Esophagus squamous epithelium (tissue), 5 donors: ENCODE measurements at places on chromosomes 12 and 14.

DNA sequence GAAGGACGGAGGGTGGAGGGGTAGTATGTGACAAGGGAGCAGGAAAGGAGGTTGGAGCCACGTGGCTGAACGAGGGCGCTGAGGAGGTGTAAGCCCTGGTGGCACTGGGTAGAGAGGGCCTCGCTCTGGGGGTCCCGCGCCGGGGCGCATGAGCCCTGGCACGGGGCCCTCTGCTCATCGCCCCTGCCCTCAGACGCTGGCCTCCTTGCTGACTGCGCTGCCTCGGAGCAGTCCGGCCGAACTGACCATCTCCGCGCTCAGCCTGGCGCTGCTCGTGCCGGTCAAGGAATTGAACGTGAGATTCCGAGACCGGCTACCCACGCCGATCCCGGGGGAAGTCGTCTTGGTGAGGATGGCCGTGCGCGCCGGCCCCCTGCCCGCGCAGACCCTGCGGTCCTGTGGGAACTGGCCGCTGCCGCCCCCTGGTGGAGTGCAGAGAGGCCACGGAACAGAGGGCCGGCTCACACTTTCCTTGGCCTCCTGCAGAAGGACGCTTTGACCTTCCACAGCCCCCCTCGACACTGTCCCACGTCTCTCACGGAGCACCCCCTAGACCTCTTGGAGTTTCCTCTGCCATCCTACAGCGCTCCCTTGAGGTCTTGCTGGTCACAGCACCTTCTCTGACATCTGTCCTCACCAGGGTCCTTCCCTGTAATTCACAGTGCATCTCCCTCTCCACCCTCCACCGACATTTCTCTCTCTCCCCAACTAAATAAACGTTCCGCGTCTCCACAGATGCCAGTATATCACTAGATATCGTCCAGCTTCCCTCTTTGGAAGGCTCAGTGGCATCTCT, 10.5 kb downstream of the ARHGEF25 start:
- DNase-seq = no peak

GRCh38 chr12:104858611-104859543, 99.2 kb downstream of the SLC41A2 start:
- no peak for DNase-seq

DNA sequence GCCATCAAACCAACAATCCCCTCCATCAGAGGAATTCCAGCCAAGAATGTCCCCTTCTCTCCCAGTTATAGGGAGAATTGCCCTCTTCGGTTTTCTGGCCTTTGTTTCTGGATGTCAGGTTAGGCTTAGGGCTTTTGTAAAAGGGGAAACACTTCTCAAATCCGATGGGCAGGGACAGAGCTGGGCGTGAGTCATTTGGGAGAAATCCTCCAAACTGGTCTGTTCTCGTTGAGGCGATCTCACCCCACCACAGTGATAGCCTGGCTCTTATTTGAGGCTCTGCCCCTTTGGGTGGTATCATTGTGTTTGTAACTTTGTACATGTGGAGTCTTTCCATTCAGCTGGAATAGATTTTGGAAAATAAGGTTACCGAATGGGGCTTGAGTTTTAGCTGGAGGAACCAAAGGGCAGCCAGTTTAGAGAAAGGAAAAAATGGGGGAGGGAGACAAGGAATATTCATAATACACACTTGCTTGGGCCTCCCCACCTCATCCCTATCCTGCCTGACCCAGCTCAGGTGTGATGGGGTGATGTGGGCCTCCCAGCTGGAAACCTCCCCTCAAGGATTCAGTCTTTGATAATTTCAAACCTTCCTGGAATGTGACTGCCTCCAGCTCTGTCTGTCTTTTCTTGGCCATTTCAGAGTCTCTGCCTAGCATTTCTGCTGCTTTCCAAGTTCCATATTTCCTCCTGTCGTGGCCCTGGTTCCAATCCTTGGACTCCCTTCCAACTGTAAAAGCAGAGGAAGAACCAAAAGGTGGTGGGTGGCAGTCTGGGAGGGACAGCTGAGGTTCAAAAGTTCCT, 7.5 kb downstream of the HOXC4 start:
- no peak for DNase-seq

GRCh38 chr14:103142721-103143302, 19.6 kb downstream of the TNFAIP2 start:
- no peak for DNase-seq

DNA sequence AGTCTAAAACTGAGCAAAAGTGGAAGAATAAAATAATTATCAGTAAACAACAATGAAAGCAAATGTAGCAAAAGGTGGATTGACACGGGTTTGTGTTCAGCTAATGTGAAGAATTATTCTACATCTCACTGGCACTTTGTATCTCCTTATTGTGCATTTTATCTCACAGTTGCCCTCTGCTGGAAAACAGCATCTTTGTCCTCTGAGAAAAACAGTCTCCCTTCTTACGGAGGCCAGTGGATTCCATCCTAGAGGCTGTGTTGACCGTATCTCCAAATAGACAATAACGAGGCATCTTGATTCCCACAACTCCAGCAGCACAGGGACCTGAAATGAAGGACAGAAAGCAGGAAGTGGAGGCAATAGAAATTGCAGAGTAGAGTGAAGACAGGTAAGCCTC, 51.3 kb upstream of the PLBD1 start:
- no peak for DNase-seq

DNA sequence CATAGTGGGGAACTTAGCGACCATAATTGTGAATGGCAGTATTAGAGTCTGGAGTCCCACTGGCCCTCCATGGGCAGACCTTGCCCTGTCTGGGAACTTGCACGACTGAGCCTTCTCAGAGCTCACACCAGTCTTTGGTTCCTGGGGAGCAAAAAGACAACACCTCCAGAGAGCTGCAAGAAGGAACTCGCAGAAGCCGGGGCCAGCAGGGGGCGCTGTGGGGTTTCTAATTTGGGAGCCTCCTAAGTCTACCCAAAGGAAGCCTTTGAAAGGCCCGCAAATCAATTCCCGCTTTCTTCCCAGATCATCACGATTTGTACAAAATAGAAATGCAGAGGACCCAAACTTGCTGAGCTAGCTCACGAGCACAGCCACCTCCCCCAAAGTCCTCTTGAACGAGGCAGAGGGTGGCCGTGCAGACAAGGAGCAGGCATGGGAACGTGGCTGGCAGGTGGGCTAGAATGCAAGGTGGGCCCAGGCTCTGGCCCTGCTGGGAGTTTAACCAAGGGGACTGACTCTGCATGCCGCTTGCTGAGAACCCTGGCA, 46.3 kb upstream of the FBXO21 start:
- DNase-seq = no peak

DNA sequence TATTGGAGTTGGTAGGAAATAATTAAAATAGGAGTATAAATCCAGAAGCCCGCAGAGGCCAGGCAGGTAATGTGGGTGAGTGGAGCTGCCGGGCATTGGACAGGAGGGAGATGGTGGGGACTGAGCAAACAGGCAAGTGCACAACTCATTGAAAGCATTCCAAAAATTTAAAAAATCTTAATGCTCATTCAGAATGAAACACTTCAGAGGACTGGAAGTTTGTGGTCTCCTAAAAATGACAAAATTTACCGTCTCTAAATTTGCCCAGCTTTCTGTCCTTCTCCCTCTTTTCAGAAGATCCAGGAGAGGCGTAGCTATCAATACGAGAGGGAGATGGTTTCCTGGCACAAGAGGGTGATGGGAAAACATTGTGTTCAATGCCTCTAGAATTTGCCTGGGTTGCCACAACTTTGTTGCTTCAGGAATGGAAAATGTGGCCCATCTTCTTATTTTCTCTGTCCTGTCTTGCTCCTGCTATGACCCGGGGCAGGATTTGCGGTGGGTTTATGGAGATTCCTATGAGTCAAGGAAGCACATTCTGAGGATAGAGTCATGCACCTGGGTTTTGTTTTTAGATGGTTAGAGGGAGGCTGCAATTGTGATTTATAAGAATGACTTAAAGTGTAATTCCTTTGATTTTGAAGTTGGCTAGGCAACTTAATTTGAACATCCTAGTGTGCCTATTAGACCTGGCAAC, 72.2 kb downstream of the BORCS5 start:
- DNase-seq = no peak

DNA sequence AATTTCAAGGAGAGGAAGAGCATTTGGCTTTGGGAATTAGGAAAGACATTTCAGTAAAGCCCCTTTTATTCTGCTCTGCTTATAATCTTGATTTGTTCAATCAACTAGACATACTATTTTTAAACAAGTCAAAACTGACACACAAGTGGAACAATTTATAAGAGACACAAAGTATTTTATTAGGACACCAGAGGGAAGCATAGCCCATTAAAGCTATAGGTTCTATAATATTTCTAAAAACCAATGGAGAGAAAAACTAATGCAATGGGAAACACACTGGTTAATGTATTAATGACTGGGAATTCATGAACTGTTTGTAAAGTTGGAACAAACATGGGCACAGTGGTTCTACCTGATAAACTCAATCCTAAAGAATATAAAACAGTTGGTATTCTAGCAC, 15.3 kb upstream of the CERS5 start:
- no peak for DNase-seq
